ENCODE measurements at places on chromosomes 3 and 15. TPM values are rescaled to one million over a fixed set of nuclear protein-coding genes. Genes with fewer than 3 reads are reported as not detected.

The CIP2A gene
- total RNA-seq, result 28.2 TPM

The SLC22A13 gene
- 0.58 TPM for total RNA-seq

The BDH1 gene
- 6.9 TPM for total RNA-seq

The ALDH1L1 gene
- 11.5 TPM for total RNA-seq

The TLR9 gene
- 0.11 TPM for total RNA-seq

The SCN5A gene
- total RNA-seq, result 3.1 TPM

The FANCD2 gene
- total RNA-seq, result 12.1 TPM

The SUSD5 gene
- total RNA-seq, result 3.0 TPM

The UNC45A gene
- total RNA-seq, result 37.2 TPM

The DNAH1 gene
- 3.5 TPM for total RNA-seq

The DZIP1L gene
- total RNA-seq, result 54.0 TPM

The GNAT1 gene
- total RNA-seq, result not detected

The TGFBR2 gene
- total RNA-seq, result 128 TPM
